Fibroblast of mammary gland (primary cell): ENCODE measurements at places on chromosomes 1 and 21.

- DNase-seq, result no peak
Measured at GRCh38 chr1:218646288-218646687, 301.2 kb downstream of the TGFB2 start.

GRCh38 chr1:206796981-206797402 lies 24.7 kb upstream of the IL10 start:
- DNase-seq, result no peak

DNA sequence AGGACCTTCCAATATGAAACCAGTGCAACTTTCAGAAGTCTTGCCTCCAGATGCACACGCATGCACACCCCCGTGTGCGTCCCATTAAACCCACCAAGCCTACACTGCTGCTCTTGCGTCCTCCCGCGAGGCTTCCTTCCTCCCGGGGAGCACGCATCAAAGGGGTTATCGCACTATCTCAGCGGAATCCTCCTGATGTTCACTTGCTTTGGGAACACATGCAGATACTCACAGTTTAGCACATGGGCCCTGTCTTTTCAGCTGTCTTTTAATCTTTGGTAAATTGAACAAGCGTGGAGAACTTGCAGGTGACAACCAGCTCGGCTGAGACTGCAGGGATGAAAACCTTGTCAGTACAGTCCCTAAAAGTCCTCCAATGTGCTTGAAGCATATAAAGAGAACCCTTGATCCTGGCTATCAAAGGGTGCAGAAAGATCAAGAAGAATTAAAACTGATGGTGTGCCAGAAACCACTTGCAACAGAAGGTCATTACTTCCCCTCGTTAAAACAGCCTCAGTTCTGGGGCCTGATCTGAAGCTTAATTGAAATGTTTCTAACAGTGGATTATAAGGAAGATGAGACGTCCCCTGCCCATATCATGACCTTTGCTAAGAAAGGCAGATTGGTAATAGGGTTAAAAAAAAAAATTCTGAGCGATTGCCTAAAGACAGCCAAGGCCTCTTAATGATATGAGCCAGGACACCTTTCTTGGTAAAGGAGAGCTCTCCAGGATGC lies 149.4 kb upstream of the LMO4 start:
- no peak for DNase-seq

DNA sequence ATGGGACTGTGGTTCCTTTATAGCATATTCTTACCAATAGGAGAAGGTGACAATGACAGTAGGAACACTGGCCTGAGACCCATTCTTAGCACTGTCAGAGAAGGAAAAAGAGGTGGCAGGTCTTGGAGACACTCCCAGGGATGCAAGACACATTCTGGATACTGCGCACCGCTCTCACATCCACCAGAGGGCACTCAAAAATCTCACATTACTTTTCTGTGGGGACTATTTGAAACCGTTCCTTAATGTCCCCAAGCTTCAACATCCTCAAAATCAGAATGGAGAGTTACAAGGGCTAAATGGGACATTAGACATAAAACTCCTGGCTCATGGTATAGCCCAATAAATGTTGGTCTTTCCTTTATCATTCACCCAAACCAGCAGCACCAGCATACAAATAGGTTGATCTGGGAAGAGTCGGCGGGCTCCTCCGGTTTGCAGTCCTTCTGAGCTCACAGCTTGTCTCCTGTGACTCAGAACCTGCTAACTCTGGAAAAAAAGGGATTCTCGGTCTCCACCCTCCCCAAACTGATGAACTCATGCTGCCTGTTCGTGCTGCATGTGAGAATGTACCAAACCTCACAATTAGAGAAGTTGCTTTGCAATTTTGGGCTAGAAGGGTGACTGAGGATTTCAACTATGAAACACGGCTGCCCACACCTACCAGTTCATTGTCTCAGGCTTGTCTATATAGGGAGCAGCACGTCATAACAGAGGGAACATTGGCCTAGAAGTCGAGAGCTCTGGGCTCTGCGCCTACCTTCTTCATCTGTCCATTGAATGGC lies 40.2 kb downstream of the IL12RB2 start:
- peak; percentile 75 for DNase-seq

- DNase-seq, result peak; percentile 42
Measured at GRCh38 chr1:23178950-23179349, 10.3 kb upstream of the LUZP1 start.

DNA sequence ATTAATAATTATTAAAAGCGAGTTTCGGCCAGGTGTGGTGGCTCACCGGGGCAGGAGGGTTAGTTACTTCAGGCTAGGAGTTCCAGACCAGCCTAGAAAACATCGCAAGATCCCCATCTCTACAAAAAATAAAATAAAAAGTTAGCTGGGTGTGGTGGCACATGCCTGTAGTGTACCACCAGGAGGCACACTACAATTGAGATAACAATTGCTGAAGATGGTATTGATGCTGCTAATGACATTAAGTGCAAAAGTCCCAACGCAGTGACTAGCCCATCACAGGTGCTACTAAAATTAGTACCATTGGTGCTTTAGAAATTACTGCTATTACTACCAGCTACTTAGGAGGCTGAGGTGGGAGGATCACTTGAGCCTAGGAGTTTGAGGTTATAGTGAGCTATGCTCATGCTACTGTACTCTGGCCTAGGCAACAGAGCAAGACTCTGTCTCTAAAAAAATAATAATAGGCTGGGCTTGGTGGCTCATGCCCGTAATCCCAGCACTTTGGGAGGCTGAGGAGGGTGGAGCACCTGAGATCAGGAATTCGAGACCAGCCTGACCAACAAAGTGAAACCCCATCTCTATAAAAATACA lies 156.6 kb downstream of the GREM2 start:
- peak; percentile 48 for DNase-seq

DNA sequence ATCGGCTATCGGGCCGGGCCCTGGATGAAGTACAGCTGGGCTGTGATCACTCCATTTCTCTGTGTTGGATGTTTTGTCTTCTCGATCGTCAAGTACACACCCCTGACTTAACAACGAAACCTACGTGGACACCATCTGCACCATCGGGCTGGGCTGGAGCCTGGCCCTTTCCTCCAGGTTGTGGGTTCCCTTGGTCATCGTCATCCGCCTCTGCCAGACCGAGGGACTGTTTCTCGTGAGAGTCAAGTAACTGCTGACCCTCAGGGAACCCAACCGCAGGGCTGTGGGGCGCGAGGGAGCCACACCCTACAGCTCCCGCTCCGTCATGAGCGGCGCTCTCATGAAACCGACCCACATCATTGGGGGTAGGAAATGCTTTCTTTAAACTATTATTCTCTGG lies 842.4 kb upstream of the TMPRSS15 start:
- no peak for DNase-seq

- DNase-seq, result no peak
Measured at GRCh38 chr1:26156285-26157038, 2.4 kb upstream of the FAM110D start.

GRCh38 chr1:86259390-86259789 lies 102.8 kb upstream of the COL24A1 start:
- DNase-seq, result peak; percentile 48

DNA sequence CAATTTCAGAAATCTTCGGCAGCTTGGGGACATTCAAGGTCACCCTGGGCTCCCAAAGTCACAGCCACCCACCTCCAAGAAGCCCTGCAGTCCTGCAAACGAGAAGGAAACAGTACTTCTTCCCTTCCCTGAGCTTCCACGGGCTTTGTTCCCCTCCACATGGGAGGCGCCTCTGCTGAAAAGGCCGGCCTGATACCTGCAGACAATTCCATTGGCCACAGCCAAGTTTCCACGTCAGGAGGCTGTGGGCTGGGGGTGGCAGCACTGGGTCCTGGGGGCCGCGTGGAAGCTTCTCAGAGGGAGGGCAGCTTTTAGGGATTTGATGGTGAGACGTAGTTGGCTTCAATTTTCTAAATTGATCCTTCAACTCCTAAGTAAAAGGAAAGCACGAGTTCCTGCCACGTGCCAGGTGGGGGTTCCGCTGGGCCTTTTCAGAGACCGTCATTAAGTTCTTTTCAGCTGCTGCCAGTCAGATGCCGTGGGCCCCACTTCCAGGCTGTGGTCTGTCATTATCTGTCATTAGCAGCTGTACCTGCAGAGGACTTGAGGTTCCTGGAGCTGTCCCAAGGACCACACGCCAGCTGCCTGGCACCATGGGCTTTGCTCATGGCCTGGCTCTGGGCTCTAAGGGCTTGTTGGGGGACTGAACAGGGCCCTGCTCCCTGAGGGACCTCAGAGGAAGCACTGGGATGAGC lies 98.7 kb downstream of the CRYAA start:
- DNase-seq, result no peak

GRCh38 chr1:232317350-232317749 lies 312.6 kb downstream of the SIPA1L2 start:
- DNase-seq, result no peak

GRCh38 chr1:55826381-55827080 lies 611.4 kb upstream of the USP24 start:
- DNase-seq, result peak; percentile 37

DNA sequence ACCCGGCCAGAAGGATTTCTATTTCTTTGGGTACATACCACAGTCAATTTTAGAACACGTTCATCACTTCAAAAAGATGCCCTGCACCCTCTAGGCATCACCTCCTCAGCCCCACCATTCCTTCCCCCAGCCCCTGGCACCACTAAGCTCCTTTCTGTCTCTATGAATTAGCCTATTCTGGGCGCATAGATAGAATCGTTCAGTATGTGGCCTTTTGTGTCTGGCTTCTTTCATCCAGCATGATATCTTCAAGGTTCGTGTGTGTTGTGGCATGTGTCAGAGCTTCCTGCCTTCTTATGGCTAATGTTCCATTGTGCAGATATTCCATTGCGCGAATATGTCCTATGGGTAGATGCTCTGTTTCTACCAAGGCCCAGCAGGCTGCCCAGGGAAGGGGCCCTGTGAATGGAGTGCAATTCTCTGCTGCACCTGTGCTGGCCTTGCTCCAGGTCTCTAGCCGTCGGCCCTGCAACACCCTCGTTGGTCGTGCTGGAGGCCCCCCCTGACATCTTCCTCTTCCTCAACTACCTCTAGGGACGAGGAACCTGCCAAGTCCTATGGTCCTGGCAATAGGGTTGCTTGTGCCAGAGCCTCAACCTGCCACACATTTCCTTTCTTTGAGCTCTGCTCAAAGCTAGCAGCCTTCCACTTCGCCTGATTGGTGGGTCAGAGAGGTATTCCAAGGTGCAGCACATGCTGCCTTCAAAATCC lies 113.5 kb downstream of the RIPK4 start:
- DNase-seq, result no peak

DNA sequence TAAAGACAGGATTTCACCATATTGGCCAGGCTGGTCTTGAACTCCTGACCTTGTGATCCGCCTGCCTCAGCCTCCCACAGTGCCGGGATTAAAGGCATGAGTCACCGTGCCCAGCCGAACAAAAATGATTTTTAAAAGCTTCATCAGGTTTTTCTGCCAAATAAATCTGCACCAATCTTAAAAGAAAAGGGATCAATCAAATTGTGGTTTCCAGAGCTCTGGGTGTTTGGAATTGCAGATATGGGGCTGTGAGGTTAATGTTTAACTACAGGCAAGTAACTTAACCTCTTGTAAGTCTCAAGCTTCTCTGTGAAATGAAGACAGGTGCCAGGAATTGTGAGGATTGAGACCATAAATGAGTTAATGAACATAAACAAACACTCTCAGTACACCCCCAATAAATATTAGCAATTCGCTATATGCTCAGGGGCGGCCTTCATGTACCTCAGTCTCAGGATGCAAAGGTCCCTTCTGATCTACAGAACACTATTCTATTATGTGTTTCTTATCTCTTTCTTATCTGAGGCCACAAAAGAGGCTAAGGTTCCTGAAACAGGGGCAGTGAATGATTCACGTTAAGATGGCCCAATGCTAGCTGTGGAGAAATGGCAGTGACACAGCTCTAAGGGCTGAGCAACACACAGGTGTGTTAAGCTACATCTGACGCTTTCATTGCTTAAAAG lies 7.1 kb upstream of the GNPAT start:
- peak; percentile 18 for DNase-seq

DNA sequence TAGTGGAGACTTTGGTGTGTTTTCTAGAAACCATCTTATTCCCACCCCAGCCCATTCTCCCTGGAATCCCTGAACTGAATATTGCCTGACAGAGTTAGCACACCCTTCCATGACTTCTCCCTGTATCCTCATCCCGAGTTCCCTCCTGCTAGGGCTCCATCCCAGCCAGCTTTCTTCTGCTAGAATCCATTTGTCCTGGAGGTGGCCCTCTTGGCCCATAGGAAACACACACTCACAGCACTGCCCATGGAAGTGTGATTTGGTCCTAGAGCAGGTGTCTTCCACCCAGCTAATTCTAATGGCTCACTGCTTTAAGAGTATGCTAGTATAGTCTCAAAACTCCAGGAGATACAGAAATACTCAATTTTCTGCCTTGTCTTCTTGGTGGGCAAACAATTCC lies 4.1 kb downstream of the KRTAP15-1 start:
- DNase-seq, result no peak

- DNase-seq, result no peak
Measured at GRCh38 chr1:235021815-235022214, 106.8 kb downstream of the TOMM20 start.

DNA sequence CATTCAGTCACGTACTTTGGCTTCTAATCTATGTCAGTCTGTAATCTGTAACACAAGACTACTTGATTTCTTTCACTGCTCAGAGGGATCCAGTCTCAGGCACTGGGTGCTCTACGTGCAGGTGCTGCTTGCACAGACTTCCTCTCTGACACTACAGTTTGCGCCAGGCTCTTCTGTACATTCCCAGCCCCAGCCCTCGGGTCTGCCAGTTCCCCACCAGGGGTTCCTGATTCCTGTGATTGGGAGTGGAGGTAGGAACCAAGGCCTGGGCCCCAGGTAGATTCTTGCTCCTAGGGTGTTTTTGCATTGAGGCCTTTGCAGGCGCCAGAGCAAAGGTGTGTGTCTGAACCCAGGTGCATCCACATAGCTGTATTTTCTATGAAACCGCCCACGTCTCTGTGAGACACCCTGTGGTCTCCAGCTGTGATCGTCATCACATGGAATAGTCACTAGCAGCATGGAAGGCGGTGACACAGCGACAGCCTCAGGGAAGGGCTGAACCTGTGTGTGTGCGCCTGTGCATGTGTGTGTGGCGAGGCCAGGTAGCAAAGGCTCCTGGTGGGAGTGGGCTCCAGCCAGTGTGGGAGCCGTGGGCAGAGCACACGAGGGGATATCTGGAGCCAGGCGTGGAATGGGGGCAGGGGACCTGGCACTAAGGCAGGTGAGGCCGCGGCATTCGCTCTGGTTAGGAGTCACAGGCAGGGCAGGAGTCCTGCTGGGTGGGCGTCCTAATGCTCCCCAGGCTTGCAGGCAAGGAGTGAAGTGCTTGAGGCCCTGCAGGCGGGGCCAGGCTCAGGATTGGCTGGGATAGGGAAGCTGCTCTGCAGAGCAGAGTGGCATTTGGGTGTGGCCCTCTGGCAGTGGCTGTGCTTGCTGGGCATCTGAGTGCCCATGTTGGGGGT lies 5.2 kb downstream of the GJC2 start:
- no peak for DNase-seq
